ENCODE measurements at places on chromosomes 7 and 10. TPM values are rescaled to one million over a fixed set of nuclear protein-coding genes. Genes with fewer than 3 reads are reported as not detected.

GRCh38 chr7:55878691-55879090, 8.6 kb upstream of the ZNF713 start:
- DNase-seq: peak; percentile 34

Gene SPDYE2
- not detected for total RNA-seq

- DNase-seq: peak; percentile 92
Measured at GRCh38 chr10:624605-625332, 64.7 kb downstream of the DIP2C start.

DNA sequence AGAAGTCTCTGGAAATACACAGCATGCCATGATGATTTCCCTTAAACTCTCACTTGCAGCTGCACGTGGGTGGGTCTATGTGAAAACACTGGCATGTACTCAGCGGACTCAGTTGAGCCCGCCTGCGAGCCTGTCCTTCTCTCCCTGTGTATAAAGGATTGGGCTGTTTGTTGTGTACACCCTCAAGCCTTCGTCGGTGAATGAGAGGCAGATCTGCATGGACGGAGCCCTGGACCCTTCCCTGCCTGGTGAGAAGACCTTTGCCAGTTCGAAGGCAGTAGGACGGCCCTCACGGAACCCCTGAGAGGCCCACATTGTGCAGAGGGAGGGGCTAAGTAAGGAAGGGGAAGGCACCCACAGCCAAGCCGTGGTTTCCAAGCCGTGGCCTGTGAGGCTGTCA, 121.2 kb downstream of the WDFY4 start:
- no peak for DNase-seq

- DNase-seq: no peak
Measured at GRCh38 chr7:51278797-51279196, 37.8 kb downstream of the COBL start.

Gene CTBP2
- 84.7 TPM for total RNA-seq

- DNase-seq: no peak
Measured at GRCh38 chr10:21733710-21734109, 199.7 kb downstream of the MLLT10 start.

Gene COL13A1
- 3.5 TPM for total RNA-seq
